Activated CD8-positive, alpha-beta memory T cell treated with anti-CD3 and anti-CD28 coated beads, Interleukin-2, amount 10 ng/mL, durations not matched to agents 7 days and 5 days (primary cell): ENCODE measurements at places on chromosomes 7 and 10.

- no peak for DNase-seq
Measured at GRCh38 chr7:101586078-101586905, 42.8 kb downstream of the MYL10 start.

DNA sequence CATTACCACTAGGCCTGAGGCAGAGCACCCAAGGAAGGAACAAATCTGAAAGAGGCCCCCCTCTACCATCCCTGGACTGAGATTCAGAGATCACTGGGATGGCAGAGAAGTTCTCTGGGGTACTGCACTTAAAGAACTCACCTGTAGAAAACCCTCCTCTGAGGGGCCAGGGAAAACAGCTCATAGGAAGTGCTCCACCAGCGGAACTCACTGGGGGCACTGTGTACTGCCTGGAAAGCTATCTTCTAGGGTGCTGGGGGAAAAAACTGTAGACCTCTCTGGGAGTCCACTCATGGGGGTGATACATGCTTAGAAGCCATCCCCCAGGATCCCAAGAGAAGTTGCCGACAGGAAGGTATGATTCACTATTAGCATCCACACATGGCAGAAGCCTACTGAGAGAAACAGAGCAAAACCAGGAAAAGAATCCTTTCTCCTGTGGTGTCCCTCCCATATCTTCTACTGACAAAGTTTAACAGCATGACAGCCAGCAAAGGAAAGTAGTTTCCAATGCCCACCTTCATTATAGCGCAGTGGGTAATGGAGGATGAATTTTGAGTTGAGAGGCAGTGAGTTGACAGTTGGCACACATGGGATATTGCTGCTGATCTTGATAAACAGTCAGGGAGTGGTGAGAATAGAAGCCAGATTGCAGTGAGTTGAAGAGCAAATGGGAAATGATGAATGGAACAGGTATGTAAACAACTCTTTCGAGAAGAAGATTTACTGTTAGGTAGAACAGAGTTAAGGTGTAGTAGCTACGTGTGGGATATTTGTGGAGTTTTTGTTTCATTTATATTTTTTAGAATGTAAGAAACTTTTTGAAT lies 20.9 kb downstream of the ANKIB1 start:
- DNase-seq: no peak

- no peak for DNase-seq
Measured at GRCh38 chr7:143399151-143399550, 9.5 kb downstream of the EPHA1 start.

DNA sequence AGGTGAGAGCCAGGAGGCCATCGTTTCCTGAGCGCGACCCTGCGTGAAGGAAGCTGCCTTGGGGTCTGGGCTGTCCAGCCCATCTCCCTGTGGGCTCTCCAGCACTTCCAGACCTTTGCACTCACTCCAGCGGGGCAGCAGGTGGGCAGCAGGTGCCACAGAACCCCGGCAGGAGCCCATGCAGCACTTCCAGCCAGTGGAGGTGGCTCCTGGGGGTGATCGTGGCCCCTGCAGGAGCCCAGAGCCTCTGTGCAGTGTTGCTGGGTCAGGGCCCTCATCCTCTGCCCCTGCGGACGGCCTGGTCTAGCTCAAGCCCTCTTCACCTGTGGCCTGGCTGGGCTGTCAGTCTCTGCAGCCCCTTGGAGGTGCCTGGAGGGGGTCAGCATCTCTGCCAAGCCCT lies 59.9 kb downstream of the PWWP2B start:
- no peak for DNase-seq

GRCh38 chr7:41816111-41816510 lies 113.2 kb upstream of the INHBA start:
- peak; percentile 82 for DNase-seq

- DNase-seq: peak; percentile 30
Measured at GRCh38 chr10:42934351-42934811, 142.5 kb upstream of the RET start.

- no peak for DNase-seq
Measured at GRCh38 chr10:124119946-124120345, 26.5 kb upstream of the CHST15 start.

GRCh38 chr7:3439333-3440030 lies 138.4 kb downstream of the SDK1 start:
- no peak for DNase-seq

DNA sequence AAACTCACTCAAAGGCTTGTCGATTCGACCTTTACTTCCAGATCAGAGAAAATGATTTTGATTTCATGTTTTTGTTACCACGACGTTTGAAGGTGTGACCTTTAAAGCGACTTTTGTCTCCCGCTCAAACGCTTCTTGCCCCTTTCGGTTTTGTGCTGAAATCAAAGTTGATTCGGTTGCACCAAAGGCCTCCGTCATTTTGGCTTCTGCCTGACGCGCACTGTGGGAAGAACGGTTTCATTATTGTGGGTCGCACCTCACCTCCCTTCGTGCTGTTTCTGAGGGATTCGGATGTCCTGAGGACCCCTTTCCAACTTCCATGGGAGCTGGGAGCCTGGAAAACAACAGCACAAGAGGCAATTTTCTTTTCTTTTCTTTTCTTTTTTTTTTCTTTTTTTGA lies 176.9 kb downstream of the DNAJB6 start:
- DNase-seq: no peak
